Right atrium auricular region (tissue), 2 donors: ENCODE measurements at places on chromosomes 5 and 9. TPM values are rescaled to one million over a fixed set of nuclear protein-coding genes. Genes with fewer than 3 reads are reported as not detected.

The NUTM2G gene
- total RNA-seq, result not detected

The FGD3 gene
- total RNA-seq, result 3.3 TPM

The GRIN1 gene
- total RNA-seq, result not detected

The MYMK gene
- total RNA-seq, result not detected

The PHF24 gene
- 0.67 TPM for total RNA-seq

The PCDHA5 gene
- total RNA-seq, result not detected

DNA sequence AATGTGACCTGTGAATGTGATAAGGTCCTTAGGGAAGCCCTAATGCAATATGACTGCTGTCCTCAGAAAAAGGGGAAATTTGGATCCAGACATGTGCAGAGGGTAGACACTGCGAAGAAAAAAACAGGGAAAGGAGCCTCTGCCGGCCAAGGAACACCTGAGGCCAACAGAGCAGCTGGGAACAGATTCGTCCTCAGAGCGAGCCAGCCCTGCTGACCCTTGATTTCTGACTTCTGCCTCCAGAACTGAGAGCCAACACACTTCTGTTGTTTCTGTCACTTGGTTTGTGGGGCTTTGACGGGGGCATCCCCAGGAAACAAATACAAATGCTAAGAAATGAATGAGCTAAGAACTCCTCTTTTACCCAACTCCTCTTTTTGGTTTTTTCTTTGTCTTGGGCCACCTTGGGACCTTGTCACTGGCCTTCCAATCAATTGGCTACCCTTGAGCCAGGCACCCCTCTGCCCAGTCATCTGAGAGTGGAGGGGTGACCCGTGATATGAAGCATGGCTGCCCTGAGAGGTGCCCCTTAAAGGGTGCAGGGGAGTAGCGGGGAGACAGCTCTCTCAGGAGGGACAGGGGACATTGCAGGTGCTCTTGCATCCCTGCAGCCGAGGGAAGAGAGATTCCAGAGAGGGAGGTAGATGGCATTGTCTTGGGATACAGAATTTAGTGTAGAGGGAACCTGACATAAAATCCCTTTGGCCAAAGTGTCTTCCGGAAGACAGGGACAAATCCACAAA, 16.9 kb downstream of the TMOD1 start:
- H3K4me3 ChIP-seq, result no peak overlapping the region
- peaks cover 3% of the 10 kb centered on the region for H3K36me3 ChIP-seq
- H3K27ac ChIP-seq, result peak overlapping the region; percentile 85
- peaks cover 92% of the 10 kb centered on the region for H3K4me1 ChIP-seq

DNA sequence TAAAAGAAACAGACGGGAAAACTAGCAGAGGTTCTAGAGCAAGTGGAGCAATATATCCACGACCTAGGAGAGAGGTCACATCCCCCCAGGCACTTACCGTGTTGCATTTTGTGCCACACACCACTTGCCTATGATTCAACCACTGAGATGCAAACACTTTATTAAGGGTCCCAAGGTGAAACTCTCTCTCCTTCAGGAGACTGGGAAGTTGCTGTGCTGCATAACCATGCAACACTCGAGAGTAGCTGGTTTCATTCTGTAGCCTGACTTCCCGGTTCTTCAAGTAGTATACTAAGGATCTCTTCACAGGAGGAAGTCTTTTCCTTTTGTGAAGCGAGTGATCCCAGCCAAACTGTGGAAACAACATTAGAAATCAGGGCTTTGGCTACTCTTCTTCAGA, 1.6 kb downstream of the DCAF12 start:
- no peaks in the 10 kb centered on the region for H3K27me3 ChIP-seq
- no peaks in the 10 kb centered on the region for H3K4me1 ChIP-seq
- DNase-seq, result no peak

- H3K4me3 ChIP-seq, result no peak overlapping the region
- H3K27me3 ChIP-seq, result no peaks in the 10 kb centered on the region
- no peaks in the 10 kb centered on the region for H3K4me1 ChIP-seq
- H3K36me3 ChIP-seq, result no peaks in the 10 kb centered on the region
Measured at GRCh38 chr5:171428809-171429542, 9.5 kb downstream of the FGF18 start.

GRCh38 chr5:159616952-159617351, 286.7 kb upstream of the IL12B start:
- no peak overlapping the region for H3K27ac ChIP-seq
- no peaks in the 10 kb centered on the region for H3K27me3 ChIP-seq
- H3K4me3 ChIP-seq, result no peak overlapping the region
- DNase-seq, result no peak

DNA sequence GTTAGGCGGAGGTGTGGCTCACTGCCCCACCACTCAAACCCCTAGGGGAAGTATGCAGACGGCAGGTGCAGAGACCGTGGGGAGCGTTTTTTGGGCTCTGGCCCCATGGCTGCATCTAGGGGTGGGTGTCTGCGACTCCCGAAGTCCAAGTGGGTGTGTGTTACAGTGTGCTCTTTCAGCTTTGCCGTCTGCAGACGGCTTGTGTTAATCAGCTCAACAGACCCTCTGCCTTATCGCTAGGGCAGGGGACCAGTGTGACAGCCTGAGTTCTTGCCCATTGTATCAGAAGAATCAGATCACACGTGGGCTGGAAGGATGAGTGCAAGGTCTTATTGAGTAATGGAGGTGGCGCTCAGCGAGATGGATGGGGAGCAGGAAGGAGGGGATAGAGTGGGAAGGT, 162.8 kb downstream of the ENC1 start:
- H3K36me3 ChIP-seq, result no peaks in the 10 kb centered on the region
- no peak for DNase-seq
- H3K27ac ChIP-seq, result no peak overlapping the region
- H3K4me3 ChIP-seq, result no peak overlapping the region
- H3K4me1 ChIP-seq, result no peaks in the 10 kb centered on the region
- no peaks in the 10 kb centered on the region for H3K27me3 ChIP-seq

- H3K36me3 ChIP-seq, result no peaks in the 10 kb centered on the region
- no peak overlapping the region for H3K4me3 ChIP-seq
- DNase-seq, result no peak
- no peak overlapping the region for H3K27ac ChIP-seq
Measured at GRCh38 chr5:148626081-148626613, 28.2 kb downstream of the HTR4 start.

GRCh38 chr5:175219366-175219765, 224.6 kb downstream of the DRD1 start:
- H3K27ac ChIP-seq, result no peak overlapping the region
- H3K27me3 ChIP-seq, result no peaks in the 10 kb centered on the region
- peaks cover 9% of the 10 kb centered on the region for H3K4me1 ChIP-seq
- H3K36me3 ChIP-seq, result no peaks in the 10 kb centered on the region

- no peak overlapping the region for H3K27ac ChIP-seq
- no peak overlapping the region for H3K4me3 ChIP-seq
- H3K4me1 ChIP-seq, result no peaks in the 10 kb centered on the region
- H3K27me3 ChIP-seq, result no peaks in the 10 kb centered on the region
- DNase-seq, result no peak
- H3K36me3 ChIP-seq, result no peaks in the 10 kb centered on the region
Measured at GRCh38 chr5:98099448-98100105, 673.9 kb upstream of the RGMB start.

- no peak overlapping the region for H3K27ac ChIP-seq
- no peaks in the 10 kb centered on the region for H3K36me3 ChIP-seq
- no peak for DNase-seq
- no peak overlapping the region for H3K4me3 ChIP-seq
- H3K27me3 ChIP-seq, result no peaks in the 10 kb centered on the region
Measured at GRCh38 chr9:86764221-86764624, 183.1 kb downstream of the GAS1 start.

DNA sequence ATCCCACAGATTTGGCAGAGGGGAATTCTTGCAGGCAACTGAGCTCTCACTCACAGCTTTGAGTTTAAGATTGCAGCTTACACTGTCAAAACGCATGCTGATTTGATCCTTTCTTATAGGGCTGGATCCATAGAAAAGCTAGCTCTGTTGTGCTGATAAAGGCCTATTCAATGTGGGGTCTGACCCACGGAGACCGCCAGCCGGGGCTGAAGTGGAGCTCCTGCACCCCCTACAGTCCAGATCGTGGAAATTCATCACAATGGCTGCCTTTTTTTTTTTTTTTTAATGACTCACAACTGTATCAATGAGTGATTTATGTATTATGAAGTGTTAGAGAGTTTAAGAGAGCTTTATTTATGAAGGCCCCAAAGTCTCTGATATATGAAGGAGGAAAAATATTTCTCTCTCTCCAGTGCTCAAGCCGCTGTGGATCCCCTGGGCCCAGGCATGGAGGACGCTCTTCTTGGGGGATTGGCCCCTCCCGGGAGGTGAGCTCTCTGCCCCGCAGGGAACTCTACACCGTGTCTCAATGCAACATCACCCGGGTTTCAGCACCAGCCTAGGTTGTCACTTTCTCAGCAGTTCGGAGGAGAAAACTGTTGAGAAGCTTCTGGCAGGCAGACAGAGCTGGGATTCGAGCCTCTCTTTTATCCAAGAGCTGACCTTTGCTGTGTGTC, 700.2 kb downstream of the IRX1 start:
- no peaks in the 10 kb centered on the region for H3K27me3 ChIP-seq
- H3K27ac ChIP-seq, result no peak overlapping the region
- H3K4me3 ChIP-seq, result no peak overlapping the region
- H3K4me1 ChIP-seq, result no peaks in the 10 kb centered on the region
- H3K36me3 ChIP-seq, result no peaks in the 10 kb centered on the region

GRCh38 chr9:124248960-124249359, 8.8 kb upstream of the NEK6 start:
- H3K36me3 ChIP-seq, result no peaks in the 10 kb centered on the region
- H3K4me1 ChIP-seq, result peaks cover 12% of the 10 kb centered on the region
- H3K27me3 ChIP-seq, result no peaks in the 10 kb centered on the region
- H3K27ac ChIP-seq, result no peak overlapping the region

DNA sequence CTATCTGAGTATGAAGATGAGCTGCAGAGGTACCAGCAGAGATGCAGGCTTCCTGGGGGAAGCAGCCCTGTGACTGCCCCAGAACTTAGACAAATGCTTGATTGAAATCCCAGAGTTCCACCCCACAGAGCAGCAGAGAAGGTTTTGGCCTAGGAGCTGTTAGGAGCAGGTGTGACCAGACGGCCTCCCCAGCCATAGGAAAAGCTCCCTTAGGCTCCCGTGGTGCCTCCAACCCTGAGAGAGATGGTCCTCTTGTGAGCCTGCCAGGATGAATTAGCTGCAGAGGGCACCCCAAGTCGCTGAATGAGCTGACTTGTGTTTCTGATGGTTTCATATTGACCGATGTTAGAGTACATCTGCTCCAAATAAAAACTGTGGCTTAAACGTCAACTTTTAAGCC, 22.1 kb downstream of the NTRK2 start:
- H3K4me3 ChIP-seq, result no peak overlapping the region
- DNase-seq, result no peak
- no peaks in the 10 kb centered on the region for H3K4me1 ChIP-seq
- no peaks in the 10 kb centered on the region for H3K27me3 ChIP-seq

DNA sequence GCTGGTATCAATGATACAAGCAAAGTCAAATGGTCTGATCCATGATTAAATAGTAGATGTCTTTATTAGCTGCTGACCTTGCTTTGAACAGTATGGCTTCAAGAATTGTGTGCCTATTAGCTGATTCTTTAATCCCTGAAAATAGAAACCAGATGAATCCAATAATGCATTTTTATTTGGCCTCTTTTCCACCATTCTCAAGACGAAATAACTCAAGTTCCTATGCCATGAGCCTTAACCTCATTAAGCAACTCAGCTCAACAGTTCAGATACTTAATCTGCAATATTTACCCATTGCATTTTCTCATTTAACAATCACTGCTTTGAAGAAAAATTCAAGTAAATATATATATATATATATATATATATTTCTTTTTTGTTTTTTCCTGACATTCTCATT, 588.6 kb upstream of the MEF2C start:
- H3K36me3 ChIP-seq, result no peaks in the 10 kb centered on the region
- no peak for DNase-seq
- H3K27me3 ChIP-seq, result no peaks in the 10 kb centered on the region

- no peak overlapping the region for H3K4me3 ChIP-seq
- DNase-seq, result no peak
- H3K27ac ChIP-seq, result no peak overlapping the region
- H3K36me3 ChIP-seq, result no peaks in the 10 kb centered on the region
- no peaks in the 10 kb centered on the region for H3K27me3 ChIP-seq
Measured at GRCh38 chr5:14028938-14029584, 84.6 kb upstream of the DNAH5 start.

- no peak for DNase-seq
- peaks cover 39% of the 10 kb centered on the region for H3K4me1 ChIP-seq
- H3K27ac ChIP-seq, result peak overlapping the region; percentile 17
- H3K27me3 ChIP-seq, result no peaks in the 10 kb centered on the region
- H3K4me3 ChIP-seq, result no peak overlapping the region
- H3K36me3 ChIP-seq, result no peaks in the 10 kb centered on the region
Measured at GRCh38 chr9:134204991-134205578, 40.7 kb upstream of the RNU6ATAC start.
